ENCODE measurements at places on chromosomes 11 and 22. TPM values are rescaled to one million over a fixed set of nuclear protein-coding genes. Genes with fewer than 3 reads are reported as not detected.

H19 gene
- total RNA-seq: 1,460 TPM

ENTHD1 gene
- not detected for total RNA-seq

GVQW3 gene
- 4.2 TPM for total RNA-seq

CARD10 gene
- total RNA-seq: 5.8 TPM

PATE4 gene
- total RNA-seq: not detected

DNA sequence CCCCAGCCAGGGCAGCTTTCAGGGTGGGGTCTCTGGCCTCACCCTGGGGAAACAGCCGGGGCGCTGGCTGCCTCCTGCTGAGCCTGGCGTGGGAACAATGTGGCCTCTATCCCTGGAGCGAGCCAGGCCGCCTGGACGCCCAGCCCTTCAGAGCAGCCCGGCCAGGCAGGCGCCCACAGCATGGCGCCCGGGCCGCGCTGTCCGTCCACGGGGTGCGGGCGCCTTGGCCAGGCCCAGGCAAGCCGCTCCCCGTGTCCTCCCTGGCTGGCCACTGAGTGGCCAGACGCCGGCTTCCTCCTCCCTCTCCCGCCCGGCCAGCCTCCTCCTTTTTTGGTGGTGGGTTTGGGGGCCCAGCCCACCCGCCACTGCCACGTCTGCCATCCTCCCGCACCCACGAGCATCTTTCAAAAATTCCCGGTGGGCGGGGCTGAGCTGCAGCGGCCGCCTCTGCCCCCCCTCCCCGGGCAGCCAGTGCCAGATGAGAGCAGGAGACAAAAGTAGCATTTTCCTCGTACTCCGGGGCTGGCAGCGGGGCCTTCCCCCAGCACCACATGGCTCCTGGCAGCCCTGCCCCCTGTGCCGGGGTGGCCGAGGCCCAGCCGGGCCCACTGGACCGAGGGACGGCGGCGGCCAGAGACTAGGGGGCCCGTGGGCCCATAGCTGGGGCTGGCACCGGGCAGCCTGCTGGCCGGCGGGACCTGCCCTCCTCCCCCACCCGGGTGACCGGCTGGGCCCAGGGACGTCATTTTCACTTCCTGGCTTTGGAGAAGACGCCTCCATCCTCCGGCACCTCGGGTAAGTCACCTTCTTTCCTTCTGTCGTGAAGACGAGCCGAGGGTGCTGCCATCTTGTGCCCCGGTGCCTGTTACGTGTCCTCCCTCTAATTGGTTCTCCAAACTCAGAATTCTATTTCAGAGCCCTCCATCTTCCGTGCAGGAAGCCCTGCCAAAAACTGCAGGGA lies 70.2 kb upstream of the PPARA start:
- DNase-seq: peak; percentile 90

Measured in fibroblast of the aortic adventitia (primary cell).